ENCODE measurements at places on chromosomes 7 and 10. TPM values are rescaled to one million over a fixed set of nuclear protein-coding genes. Genes with fewer than 3 reads are reported as not detected.

SKIDA1 gene
- 0.10 TPM for total RNA-seq

IKZF1 gene
- total RNA-seq = 374 TPM

SDK1 gene
- 0.05 TPM for total RNA-seq

RBM20 gene
- not detected for total RNA-seq

C10orf105 gene
- 1.1 TPM for total RNA-seq

GALNT11 gene
- 18.4 TPM for total RNA-seq

HGF gene
- not detected for total RNA-seq

INHBA gene
- not detected for total RNA-seq

HPSE2 gene
- not detected for total RNA-seq

FZD1 gene
- total RNA-seq = 0.26 TPM

OR2A5 gene
- not detected for total RNA-seq

NRG3 gene
- not detected for total RNA-seq

KCND2 gene
- not detected for total RNA-seq

NOD1 gene
- total RNA-seq = 22.3 TPM

PPP1R17 gene
- not detected for total RNA-seq

KIF11 gene
- total RNA-seq = 85.2 TPM

TRIM50 gene
- total RNA-seq = not detected

TAS2R3 gene
- total RNA-seq = 0.73 TPM

PNLIPRP1 gene
- total RNA-seq = not detected

GHRHR gene
- not detected for total RNA-seq

H2BK1 gene
- total RNA-seq = 0.76 TPM

CALCR gene
- total RNA-seq = not detected

CNTNAP2 gene
- total RNA-seq = not detected

ACTR3C gene
- 4.6 TPM for total RNA-seq

NKX6-2 gene
- total RNA-seq = not detected

All from activated CD8-positive, alpha-beta T cell treated with anti-CD3 and anti-CD28 coated beads, Interleukin-2, amount 10 ng/mL, durations not matched to agents 7 days and 5 days (primary cell).